ENCODE measurements at places on chromosomes 16 and 17.
A peak's percentile ranks its signal among the peaks of the same experiment; 100 is the strongest.

DNA sequence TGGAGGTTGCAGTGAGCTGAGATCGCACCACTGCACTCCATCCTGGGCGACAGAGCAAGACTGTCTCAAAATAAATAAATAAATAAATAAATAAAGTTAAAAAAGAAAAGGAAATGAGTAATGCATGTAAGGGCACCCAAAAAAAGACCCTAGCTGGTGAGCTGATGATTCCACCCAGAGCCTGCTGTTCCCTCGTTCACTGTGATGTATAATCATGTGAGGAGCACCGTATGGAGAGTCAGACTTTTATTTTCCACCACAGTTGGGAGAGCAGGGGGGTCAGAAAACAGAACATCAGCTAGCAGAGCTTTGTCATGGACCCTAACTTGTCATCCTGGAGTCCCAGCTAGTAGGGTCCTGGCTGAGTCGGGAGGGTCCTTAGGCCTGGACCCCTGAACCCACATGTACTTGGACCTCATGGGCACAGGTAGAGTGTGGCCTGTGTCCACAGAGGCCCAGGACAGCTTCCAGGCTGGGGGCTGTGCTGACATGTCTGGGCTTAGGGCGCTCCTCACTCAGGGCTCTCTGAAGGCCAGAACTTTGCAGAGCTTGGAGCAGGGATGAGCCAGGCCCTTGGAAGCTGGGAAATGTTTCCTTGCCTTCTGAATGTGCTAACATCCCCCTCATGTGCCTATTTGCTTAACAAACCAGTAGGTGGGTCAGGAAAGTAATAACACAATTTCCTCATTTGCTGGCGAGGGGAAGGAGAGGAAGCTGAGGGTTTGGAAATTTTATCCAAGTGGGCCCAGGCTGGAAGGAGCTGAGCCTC, 18.8 kb upstream of the LASP1NB start:
- no peak for DNase-seq

- DNase-seq, result no peak
Observed at GRCh38 chr16:8872967-8873865, 4.4 kb upstream of the CARHSP1 start.

GRCh38 chr17:28865946-28866752, 11.3 kb downstream of the ERAL1 start:
- no peak for DNase-seq

GRCh38 chr16:75198135-75198600, 8.8 kb downstream of the CTRB2 start:
- DNase-seq, result no peak

DNA sequence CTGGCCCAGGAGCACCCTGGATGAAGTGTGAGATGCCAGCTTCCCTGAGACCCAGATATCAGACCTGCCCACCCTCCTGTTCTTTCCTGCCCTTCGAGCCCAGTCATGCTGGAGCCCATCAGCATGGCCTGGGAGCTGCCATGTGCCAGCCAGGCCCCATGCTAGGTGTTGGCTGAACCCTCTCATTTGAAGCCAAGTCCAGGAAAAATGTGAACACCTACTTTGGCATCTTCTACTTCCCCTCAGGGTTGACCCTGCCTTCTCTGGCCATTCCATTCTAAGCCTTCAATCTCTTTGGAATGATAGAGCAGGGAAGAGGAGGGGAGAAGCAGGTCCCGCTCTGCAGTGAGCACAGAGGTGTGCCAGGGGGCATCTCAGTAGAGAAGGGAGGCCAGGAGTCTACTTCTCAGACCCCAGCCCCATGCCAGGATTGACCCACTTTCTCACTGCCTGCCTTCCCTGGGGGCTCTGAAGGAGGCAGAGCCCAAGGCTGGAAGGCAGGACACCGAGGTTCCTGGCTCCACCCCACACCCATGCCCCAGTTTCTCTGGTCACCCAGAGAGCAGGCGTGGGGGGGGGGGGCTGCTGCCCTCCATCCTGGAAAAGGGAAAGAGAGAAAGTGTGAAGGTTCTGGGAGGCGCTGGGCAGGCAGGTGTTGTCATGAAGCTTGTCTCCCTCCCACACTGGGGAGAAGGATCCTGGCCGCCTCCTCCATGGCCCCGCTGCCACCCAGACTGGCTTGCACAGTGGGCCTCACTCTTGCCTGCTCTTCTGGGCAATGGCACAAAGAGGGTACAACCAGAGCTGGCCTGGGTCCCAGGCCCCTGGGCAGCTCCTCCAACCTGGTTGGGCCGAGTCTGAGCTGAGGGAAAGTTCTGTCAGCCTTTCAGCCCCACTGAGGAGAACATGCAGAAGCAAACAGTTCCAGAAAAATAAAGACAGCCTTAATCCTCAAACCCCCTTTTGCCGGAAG, 9.3 kb downstream of the HDAC5 start:
- no peak for DNase-seq

DNA sequence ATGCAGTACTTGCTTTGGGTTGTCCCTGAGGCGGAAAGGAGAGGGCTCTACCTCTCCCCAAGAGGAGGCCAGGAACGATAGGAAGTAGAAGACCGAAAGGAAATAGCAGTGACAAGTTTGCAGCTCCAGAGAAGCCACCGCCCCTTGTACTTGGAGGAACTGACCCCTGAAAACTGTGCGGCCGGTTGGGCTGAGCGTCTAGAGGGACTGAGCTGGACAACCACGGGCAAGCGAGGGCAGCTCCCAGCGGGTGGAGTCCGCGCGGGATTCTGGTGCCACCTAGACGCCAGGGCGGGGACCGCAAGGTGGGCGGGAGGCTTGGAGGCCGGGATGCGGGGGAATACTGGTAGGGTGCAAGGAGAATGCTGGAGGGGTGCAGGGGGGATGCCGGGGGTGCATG, 1.3 kb upstream of the SLC6A4 start:
- no peak for DNase-seq

DNA sequence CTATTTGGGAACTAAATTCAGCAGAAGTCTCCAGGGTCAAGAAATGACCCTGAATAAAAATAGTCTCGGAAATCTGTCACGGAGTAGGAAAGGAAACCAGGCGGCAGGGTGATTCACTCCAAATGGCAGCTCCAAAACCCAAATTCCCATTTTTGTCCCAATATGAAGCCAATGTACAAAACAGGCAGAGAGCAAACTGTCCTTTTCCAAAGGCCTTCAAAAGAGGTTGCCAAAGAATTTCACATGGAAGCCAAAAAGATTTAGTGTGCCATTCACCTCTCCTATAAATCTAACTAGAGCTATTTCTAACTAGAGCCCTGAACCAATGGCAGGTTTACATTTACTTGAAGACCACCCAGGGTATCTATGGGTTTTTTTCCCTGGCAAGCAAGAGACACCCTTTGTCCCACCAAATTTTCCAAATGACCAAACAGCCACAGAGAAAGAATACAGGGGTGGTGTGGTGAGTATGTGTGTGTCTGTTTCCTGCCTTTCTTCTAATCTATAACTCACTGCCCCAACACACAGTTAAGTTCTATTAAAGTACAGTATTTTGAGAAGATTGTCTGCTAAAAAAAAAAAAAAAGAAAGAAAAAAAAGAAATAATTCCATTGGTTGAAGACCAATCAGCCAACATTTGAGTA, 6.8 kb downstream of the MYO1D start:
- DNase-seq, result no peak

- no peak for DNase-seq
Observed at GRCh38 chr17:57612202-57613071, 132.7 kb downstream of the CCDC182 start.

- no peak for DNase-seq
Observed at GRCh38 chr16:23222929-23223328, 40.4 kb downstream of the SCNN1G start.

DNA sequence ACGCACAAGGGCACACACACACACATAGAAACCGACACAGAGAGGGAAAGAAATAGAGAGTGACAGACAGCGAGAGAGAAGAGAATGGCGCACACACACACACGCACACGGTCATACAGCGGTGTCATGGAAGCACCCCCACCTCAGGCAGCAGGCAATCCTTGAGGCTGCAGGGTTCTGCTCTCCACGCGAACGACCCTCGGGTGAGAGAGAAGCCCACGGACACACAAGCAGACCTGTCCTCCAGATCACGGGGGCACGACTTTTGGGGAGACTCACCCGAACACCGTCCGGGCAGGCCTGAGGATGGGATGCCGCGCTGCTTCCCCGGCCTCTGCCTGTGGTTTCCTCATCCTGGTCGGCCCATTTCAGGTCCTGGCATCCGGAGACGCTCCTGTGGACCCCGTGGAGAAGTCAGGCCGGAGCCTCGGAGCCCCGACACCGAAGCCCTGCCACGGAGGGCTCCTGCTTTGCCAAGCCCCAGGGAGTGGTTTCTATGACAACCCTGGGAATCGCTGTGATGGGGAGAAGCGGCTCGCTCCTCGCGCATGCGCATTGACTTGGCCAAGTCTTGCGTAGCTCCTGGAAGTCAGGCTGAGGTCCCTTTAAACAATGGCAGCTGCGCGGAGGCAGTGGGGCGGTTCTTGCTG, 118.2 kb upstream of the KCNJ18 start:
- peak; percentile 60 for DNase-seq

DNA sequence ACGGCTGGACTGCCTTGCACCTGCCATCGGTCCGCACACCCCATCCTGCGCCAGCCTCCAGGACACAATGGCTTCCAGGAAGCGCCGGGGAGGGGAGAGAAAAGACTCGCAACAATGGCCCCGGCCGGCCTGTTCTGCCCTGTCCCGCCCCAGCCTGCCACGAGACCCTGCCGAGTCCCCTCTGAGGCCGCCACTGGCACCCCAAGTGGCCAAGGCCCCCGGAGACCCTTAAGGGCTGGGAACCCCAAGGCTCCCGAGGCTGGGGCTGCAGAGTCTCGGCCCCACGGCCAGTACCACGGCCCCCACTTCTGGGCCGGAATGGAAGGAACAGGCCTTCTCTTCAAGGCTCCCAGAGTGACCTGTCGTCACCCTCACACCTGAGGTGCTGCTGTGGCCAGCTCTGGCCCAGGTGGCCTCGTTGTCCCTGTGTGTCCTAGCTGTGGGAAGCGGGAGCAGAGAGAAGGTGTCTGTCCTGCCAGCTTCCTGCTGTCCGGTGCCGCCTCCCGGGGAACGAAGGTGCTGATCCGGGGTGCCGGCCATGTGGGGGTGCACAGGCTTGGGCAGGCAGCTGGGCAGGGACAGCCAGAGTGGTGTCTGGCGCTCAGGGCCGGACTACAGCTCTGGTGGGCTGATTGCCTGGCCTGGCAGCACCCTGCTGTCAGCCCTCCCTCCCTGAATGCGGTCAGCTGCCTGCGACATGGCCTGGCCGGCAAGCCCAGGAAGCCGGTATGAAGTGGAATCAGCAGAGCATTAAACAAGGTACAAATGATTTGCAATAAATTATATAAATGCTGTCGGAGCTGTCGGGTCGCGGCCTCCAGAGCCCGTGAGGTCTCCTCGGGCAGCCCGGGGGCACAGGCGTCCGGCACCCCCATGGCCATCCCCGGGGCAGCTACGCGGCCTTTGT, 8.2 kb upstream of the CACNA1H start:
- DNase-seq, result no peak

DNA sequence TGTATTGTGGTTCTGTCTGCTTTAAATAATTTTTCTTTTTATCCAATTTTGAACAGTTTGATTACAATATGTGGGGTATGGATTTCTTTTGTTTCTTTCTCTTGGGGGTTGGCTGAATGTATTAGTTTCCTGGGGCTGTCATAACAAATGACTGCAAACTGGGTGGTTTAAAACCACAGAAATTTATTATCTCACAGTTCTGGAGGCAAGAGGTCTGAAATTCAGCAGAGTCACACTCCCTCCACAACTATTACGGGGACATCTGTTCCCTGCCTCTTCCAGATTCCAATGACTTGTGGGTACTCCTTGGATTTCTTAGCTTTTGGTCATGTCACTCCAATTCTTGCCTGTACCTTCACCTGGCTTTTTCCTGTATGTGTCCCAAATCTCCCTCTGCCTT, 23.7 kb downstream of the COX11 start:
- no peak for DNase-seq

- no peak for DNase-seq
Observed at GRCh38 chr17:36106493-36106835, 2.8 kb downstream of the CCL4 start.

DNA sequence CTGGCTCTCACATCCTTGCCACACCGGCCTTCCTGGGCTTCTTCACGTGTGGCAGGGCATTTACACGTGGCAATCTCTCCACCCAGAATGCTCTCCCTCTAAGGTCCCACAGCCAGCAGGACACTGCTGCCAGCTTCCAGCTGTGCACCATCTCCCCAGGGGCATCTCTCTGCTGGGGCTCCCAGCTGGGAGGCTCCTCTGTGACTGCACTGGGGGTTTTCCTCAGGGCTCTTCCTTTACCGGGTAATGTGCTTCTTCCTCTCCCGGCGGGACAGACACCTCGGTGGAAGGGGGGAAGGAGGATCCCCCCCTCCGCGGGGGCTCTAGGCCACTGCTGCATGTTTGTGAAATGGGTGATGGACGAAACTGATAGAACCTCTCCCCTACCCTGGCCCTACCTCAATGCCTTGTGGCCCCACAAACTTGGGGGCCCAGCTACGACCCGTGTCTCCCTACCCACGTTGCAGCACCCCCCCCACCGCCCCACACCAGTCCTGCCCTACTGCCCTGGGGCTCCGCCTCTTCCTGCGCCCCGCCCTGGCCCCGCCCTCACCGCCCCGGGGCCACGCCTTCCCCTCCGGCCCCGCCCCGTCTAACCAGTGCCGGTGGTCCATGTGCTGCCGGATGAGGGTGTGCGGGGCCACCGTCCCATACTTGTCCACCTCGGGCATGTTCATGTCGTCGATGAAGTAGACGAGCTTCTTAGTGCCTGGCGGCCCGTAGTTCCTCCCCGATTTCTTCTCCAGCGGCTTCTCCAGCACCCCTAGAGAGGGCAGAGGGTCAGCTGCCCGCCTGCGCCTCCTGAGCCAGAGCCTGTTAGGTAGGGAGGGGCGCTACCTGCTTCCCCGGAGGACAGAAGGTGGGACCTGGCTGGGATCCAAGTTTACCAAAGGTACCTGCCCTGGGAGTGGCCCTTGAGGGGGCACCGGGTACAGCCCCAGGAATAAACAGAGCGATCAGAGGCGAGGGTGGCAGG, 92.6 kb downstream of the DNAH17 start:
- no peak for DNase-seq

GRCh38 chr16:48113471-48113870, 42.3 kb downstream of the ABCC12 start:
- DNase-seq, result no peak

DNA sequence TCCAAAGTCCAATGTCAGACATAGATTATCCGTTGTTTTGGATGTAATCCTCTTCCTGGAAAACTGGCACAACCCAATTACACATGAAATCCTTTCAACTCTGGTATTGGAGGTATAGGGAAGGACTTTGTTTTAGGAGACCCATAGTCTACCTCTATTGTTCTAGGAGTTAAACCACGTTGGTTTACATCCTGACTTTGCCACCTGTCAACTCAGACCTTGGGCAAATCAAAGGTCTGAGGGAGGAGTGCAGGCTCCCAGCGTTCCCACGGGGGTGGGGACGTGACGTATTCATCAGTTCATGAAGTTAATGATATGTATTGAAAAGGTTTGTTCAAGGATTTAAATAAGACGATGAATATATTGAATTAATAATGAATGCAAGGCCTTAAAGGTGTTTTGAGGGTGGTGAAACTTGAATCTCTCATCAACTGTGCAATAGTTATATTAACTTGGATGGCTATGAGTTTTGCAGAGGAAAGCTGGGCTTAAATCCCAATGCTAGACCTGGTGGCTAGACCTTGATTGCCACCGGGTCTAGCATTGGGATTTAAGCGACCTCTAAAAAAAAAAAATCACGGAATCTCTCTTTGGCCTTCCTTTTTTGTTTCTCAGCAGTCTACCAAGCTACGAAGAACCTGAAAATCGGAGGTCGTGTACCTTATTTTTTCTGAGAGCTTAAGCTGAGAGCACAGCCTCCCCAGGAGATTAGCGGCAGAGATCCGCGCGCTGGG, 744 bp upstream of the NF1 start:
- no peak for DNase-seq
